ENCODE measurements at places on chromosomes 7 and 10.

- no peak for DNase-seq
These were observed 58.7 kb upstream of the AUTS2 start for GRCh38 chr7:69539531-69539930.

- no peak for DNase-seq
These were observed 50.2 kb upstream of the PDCD4 start for GRCh38 chr10:110821508-110821907.

- no peak for DNase-seq
These were observed 1.8 kb upstream of the CEP41 start for GRCh38 chr7:130442601-130443000.

GRCh38 chr10:119973281-119973680 is 80.8 kb downstream of the SEC23IP start:
- no peak for DNase-seq

DNA sequence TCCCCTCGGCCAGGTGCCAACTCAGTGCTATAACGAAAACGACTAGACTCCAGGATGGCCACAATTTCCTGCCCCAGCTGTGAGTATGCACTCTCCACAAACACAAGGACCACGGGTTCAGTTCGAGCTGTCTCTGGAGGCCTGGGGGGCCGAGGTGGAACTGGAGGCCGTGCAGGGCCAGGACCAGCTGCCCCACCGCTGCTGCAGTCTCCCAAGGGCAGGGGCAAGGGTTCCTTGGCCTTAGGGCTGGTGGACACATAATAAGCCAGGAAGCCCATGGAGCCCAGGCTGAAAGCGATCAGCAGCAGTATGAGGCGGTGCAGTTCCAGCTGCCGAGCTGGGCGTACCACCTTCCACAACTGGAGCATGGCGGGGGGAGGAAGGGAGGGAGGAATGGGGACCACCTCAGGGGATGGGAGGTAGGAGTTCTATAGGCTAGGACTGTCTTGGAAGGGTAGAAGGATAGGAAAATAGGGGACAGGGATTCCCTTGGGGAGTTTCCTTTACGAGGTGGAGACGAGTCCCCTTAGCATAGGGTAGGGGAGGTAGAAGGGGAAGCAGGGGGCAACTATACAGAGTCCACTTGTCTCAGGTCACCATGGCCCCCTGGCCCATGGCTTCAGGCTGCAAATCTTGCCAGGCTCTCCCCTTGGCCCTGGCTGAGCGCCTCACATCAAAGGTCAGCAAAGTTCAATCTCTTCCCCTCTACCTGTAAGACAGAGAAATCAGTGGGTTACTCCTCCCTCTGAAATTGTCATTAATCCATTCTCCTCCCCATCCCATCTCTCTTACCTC is 3.2 kb downstream of the NDST2 start:
- no peak for DNase-seq

DNA sequence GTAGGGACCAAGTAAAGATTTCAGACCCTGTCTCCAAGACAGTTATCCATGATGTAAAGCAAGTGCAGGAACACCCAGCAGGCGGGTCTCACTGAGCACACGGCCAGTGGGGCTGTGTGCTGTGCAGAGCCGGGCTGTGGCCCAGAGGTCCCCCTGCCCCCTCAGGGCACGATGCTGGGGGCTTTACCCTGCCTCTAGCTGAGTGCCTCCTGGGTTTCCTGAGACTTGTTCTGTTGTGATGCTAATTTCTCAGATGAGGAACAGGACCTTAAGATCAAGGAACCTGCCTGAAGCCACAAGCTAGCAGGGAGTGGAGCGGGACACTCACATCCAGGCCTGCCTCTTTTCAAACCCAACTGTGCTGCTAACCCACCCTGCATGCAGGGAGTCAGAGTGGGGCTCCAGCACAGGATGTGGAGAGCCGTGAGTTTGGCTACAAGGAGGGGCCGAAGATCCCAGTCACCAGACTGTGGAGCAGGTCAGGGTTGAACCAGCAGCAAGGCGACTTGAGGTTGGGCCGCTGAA is 76.1 kb upstream of the LYZL2 start:
- no peak for DNase-seq

GRCh38 chr7:155741082-155741481 is 71.2 kb downstream of the SHH start:
- no peak for DNase-seq

DNA sequence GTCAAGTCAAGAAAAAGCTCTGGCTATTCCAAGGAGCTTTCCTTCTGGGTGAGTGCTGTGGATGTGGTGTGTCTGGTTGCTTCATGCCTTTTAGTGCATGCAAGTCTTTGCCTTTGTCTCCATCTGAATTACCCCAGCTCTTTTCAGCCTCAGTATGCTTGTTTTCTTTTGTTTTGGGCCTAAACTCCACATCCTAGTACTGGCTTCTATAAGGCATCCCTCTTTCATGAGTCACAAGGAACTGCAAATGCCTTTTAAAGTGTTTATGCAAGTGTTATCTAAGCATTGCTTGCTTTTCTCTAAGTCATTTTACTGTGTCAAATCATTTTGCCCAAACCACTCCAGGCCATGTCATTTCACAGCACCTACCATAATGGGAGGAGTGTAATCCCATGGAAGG is 132.1 kb downstream of the PLCE1 start:
- DNase-seq, result no peak

DNA sequence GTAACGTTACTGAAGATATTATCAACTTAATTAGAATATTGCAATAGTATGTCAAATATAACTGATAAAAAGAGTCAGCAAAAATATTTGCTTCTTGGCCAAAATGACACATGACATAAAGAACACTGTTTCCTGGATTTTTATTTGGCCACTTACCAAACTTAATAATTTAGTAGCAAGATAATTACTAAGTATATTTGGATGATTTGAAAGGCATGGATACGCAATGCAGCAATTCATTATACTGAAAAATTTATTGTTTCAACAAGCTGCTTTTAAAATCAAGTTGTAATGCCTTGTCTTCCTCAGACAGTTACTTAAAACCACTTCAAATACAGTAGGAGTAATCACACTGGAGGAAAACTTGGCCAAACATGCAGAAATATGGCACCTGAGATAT is 234.0 kb downstream of the SEMA3E start:
- DNase-seq, result no peak

- no peak for DNase-seq
These were observed 12.9 kb downstream of the TTYH3 start for GRCh38 chr7:2644562-2645273.

DNA sequence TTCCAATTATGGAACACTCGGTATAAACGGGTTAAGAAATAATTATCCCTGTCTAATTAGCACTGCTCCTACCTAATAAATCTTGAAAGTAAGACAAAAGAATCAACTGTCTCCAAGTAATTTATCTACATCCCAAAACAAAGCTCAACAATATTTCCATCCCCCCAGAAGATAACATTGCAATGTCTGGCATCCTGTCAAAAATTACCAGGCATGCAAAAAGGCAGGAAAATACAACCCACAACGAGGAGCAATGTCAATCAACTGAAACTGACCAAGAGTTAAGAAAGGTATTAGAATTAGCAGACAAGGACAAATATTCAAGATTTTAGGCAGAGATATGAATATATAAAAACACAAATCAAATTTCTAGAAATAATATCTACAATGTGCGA is 84.5 kb upstream of the SVIL start:
- no peak for DNase-seq

GRCh38 chr7:116443101-116443523 is 56.4 kb upstream of the CAV2 start:
- no peak for DNase-seq

DNA sequence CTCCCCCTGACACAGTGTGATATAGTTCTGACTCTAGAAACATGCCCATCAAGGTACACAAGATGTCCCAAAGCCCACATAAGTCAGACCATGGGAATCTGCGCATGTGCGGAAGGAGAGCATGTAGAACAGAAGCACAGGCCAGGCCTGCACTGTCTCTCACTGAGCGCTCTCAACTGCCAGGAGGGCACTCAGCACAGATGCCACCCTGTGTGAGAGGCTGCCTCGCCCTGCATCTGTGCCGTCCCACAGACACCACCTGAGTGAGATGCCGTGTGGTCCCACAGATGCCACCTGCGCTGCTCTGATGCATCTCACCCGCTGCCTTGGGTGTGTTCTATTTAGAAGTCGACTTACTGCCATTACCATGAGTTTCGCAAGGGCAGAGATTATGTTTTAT is 98.4 kb downstream of the VOPP1 start:
- DNase-seq, result no peak

- no peak for DNase-seq
These were observed 11.3 kb downstream of the KCNIP2 start for GRCh38 chr10:101832325-101832771.

Data from activated T-cell treated with anti-CD3 and anti-CD28 coated beads for 24 hours (primary cell).